Activated T-cell treated with anti-CD3 and anti-CD28 coated beads for 48 hours (primary cell): ENCODE measurements at places on chromosomes 12 and 14.

DNA sequence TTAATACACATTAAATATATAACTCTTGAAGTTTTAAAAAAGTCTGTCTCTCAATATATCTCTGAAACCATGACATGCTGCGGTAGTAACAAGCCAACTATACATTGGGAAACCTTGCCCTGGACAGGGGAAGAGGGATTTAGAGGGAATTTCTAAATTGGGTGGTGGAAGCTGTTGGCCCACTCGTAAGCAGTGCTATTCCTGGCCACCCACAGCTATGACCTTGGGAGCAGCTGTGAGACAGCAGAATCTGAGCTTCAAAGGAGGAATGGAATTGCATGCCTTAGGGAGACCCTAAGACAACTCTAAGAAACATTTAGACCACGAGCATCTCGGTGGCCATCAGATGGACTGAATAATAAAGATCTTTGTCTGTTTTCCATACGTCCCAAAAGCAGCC lies 15.8 kb upstream of the GCH1 start:
- DNase-seq: no peak

DNA sequence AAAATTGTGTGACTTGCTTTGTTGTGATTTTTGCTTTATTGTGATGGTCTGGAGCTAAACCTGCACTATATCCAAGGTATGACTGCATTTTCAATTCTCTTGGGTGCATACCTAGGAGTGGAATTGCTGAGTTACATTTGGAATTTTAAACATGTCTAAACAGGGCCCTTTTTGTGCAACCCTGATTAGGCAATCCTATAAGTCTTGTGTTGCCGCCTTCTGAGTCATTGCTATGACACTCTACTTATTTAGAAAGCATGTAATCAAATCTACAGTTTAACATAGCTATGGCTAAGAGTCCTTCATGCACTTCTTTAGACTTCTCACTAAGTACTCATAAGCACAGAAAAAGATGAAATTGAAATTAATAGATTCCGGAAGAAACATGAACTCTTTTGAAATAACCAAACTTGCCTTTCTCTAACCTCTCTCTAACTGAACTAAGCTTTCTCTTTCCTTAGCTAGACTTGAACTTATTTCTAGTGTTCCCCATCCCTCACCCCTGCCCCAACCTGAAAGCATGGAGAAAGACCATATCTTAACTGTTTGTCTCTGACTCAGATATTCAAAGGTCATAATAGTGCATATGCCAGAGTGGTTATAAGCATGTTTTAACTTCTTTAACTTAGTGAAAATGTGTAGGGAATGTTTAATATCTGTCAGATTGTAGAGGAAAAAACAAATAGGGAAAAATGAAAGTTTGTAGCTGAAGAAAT lies 203.0 kb downstream of the SNAPC1 start:
- DNase-seq: no peak

DNA sequence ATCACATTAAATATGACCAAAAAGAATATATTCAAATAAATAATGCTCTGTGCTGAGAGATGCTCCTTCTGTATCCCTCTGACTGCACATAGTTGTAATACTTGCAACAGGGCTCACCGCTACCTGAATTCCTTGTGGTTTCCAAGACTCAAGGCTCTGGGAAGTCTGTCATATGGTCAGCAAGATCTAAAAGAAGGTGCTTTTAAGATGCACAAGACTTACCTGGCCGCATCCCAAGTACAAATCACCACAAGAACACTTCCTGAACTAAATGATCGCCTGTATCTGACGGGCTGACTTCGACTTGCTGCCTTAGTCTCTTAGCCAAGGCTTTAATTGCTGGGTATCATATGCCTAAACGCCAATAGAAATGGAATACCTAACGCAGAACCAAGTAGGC lies 67.2 kb downstream of the HECTD4 start:
- DNase-seq: no peak

DNA sequence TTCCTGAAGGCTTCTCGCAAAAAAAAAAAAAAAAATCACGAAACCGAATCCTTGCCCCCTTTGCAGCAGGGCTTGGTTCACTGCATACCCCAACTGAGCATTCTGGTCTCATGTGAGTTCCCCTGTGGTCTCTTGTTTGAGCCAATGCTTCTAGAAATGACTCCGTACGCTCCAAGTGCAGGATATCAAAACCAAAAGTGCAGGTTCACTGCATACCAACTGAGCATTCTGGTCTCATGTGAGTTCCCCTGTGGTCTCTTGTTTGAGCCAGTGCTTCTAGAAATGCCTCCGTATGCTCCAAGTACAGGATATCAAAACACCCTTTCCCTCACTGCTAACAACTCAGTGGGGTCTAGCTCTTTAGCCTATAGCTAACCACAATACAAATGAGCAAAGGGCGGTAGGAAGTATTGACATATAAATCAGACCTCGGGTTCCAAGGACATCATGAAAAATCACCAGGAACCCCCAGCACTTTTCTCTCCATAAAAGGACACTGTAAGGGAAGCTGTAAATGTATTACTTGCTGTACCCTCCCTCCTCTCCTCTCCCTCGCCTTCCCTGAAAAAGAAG lies 206.3 kb upstream of the NOS1 start:
- DNase-seq: no peak

DNA sequence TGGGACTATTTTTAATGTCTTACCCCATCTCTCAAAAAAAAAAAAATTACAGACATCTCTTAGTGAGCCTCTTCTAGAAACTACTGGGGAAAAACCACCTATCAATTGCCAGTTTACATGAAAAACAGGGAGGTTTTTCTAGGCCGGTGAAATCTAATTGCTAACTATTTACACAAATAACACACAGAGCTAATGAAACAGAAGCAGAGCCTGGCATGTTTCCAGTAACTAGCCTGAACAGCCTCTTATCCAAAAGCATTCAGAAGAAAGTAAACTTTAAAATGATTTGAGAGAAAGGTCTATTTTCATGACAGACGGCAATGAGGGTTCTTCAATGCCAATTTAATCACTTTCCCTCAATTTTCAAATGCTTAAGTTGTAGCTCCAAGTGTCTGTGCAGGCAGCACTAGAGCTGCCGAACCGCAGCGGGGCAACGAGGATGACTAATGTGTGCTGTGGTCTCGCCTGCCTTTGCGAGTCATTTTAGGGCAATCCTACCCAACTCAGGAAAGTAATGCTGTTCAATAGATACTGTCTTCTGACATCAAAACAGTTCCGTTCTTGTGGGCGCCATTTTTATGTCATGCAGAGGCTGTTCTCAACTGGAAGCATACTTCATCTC lies 84.6 kb downstream of the SETD3 start:
- DNase-seq: peak; percentile 44

DNA sequence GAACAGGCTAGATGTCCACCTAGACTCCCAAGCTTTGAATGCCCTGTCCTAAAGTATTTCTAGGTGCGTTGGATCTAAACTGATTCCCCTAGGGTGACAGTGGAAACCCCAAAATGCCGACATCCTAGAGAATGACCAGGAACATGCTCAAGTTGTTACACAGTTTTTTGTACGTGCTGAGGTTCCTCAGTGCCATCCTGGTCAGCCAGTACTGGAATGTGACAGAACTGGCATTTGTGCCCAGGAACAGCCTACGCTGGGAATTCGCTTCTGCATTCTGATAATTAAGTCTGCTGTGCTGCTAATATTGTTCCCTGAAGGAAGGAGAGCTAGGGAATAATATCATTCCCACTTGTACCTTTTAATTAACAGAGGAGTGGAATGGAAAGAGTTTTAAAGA lies 40.3 kb downstream of the BORCS5 start:
- no peak for DNase-seq

DNA sequence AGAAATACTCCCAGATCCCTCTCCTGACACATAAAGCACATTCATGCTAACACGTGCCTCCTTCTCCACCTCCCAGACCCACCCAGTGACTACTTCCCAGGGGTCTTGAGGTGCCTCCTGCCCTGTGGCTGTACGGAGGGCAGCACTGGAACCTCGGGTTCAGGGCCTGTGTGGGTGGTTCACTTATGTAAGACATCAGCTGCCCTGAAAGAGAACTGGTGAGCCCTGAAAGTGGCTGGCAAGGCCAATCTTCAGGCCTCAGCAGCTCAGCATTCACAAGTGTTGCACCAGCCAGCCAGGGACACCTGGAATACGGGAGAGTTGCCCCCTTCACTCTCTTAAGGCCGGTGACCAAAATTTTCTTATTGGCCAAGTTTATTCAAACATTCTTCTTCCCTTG lies 38.9 kb upstream of the NTF3 start:
- no peak for DNase-seq

DNA sequence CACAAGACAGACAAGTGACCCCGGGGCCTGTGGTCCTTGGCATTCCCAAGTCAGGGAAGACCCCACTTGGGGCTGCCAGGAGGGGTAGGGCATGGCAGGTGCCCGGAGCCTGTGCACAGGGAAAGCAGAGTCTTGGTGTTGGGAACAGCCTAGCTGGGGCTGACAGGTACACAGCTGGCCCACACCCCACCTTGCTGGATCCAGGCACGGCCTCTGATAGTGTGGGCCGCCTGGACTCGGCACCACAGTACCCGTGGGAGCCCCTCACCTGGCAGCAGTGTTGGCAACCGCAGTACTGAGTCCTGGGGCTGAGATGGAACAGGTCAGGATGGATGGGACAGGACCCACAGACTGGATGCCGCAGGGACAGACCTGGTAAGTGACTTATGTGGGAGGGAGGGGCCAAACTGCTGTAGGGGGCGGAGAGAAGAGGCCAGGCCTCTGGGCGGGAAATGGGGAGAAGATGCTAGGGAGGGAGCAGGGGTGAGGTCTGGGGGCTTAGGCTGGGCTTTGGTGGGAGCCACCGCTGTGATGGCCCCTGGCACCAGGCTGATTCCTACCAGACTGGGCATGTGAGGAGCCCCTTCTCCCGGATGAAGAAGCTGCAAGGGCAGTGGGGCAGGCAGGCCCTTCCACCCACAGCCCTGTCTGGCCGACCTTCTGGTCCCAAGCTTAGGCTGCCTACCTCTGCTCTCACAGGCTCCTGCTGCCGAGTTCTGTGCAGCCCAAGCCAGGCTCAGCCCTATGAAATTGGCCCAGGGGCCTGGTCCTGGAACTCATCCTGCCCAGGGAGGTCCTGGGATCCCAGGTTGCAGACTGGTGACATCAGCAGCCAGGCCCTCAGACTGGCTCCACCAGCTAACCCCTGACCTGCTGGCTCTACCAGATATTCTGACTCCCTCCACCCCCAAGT lies at the start of gene TGM1:
Gene TGM1, minus strand, starts transcription at position 357 of the 913 bp plus-strand sequence. CDS start 825 bp downstream, outside the sequence.
- no peak for DNase-seq

GRCh38 chr14:41663473-41663850 lies 56.8 kb downstream of the LRFN5 start:
- DNase-seq: no peak

DNA sequence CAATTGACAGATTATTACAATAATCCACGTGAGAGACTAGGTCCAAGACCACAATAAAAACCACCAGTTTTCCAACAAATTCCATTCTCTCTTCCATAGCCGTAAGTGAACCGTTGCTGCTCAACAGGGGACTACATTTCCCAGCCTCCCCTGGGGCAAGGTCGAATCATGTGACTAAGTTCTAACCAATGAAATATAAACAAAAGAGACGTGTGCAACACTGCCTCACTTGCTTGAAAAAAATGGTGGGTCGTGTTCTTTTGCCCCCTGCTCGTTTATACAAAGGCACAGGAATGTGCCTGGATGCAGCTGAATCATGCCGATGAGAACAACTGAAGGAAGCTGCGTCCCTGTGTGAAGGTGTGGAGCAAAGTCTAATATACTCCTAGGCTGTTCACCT lies 51.1 kb downstream of the HSPB8 start:
- DNase-seq: no peak

- DNase-seq: no peak
These were observed 48.8 kb downstream of the KCNJ8 start for GRCh38 chr12:21725731-21726130.

DNA sequence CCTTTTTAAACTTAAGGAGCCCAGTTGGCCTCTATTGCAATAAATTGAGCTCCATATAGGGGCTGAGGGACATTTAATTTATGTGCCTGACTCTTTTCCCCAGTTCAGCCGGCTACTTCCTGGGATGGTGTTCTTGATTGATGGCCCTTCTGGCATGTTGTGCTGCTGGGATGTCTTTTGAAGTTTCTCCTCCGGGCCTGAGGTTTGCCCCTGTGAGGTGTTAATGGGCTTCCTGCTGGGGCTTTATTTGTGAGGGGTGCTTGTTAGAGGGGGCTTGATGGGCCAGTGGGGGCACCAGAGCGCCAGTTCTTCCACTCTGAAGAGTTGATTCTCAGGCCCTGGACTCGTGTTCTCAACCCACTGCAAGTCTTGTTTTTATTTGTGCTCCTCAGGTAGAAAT lies 69.6 kb downstream of the CHST11 start:
- DNase-seq: no peak

DNA sequence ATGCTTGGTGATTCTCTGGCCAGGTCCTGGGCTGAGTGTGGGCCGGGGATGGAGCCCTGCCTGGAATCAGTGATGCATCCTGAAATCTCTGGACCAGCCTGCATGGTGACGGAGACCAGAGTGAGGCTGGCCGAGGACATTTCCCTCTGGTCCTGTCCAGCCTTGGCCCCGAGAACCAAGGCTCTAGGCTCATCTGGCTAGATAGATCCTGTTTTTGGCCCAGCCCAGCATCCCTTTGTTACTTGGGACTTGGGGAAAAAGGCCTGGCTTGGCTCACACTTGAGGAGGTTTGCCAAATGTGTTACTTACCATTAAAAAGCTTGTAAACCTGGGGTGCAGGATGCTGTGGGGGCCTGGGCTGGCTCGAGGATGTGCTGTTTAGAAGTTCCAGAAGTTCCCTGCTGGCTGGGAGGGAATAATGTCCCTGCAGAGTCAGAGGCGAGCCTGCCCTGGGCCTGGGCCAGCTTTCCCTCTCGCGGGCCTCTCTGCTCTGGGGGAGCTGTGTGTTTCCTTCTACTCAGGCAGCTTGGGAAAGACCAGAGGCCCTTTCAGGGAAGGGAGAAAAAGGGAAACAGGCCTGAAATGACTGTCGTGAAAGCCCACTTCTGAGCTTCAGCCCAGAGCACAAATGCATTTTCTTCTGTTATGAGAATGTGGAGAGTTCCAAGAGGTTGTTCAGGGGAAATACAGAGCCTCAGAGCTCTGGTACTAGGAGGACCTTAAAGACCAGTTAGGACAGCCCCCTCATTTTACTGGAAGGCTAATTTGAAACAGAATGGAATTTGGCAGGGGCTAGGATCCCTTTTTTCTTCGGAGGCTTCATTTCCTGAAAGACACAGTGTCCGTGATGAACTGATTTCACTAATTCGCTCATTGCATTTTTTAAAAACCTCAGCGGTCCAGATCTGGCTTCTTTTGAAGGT lies 47.2 kb upstream of the CTDSP2 start:
- no peak for DNase-seq

DNA sequence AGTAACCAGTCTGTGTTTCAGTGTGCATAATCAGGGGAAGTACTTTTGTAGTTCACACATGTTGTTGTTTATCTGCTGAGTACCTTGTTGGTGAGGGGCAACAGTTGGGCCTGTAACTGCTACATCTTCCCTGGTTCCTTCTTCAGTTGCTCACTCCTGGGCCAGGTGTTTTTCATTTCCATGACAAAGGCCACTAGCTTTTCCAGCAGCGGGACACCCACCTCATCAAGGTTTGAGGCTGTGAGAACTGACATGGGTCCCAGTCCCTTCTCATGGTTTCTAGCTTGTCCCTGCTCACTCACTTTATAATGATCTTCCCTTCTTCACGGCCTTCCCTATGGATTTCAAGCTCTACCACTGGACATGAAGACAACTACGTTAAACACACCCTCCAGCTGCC lies 1.5 kb upstream of the NOXRED1 start:
- no peak for DNase-seq

GRCh38 chr14:93331002-93331727 lies 1.7 kb downstream of the BTBD7 start:
- no peak for DNase-seq

- peak; percentile 23 for DNase-seq
These were observed 33.4 kb upstream of the SYNDIG1L start for GRCh38 chr14:74459289-74459946.
